ENCODE measurements at places on chromosomes 6 and 20.

GRCh38 chr20:53011640-53012039, 39.5 kb downstream of the TSHZ2 start:
- DNase-seq: no peak

- DNase-seq: no peak
Measured at GRCh38 chr20:9400171-9401025, 114.0 kb upstream of the LAMP5 start.

DNA sequence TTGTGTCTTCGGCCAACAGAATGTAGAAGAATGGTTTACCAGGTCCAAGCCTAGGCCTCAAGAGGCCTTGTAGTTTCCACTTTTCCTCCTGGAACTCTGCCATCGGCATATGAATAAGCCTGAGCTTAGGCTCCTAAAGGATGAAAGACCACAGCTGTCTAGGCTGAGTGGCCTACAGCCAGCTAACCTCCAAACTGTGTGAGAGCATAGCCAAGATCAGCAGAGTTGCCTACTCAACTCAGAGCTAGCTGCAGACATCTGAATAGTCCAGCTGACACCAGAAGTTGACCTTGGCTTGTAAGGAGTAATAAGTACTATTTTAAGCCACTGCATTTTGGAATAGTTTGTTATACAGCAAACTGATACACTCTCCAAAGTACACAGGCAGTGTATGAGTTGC, 52.6 kb upstream of the SMIM29 start:
- DNase-seq: no peak

- no peak for DNase-seq
Measured at GRCh38 chr20:16821211-16822089, 73.3 kb downstream of the OTOR start.

DNA sequence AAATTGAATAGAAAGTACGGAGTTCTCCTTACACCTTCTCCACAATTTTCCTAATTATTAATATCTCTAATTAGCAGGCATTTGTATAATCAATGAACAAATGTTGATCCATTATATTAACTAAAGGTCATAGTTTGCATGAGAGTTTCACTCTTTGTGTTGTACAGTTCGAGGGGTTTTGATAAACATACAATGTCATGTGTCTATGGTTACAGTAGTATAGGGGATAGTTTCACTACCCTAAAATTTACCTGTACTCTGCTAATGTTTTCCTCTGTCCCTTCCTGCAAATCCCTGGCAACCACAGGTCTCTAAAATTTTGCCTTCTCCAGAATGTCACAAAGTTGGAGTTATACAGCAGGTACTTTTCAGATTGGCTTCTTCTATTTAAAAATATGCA, 1199.8 kb upstream of the GJE1 start:
- no peak for DNase-seq

DNA sequence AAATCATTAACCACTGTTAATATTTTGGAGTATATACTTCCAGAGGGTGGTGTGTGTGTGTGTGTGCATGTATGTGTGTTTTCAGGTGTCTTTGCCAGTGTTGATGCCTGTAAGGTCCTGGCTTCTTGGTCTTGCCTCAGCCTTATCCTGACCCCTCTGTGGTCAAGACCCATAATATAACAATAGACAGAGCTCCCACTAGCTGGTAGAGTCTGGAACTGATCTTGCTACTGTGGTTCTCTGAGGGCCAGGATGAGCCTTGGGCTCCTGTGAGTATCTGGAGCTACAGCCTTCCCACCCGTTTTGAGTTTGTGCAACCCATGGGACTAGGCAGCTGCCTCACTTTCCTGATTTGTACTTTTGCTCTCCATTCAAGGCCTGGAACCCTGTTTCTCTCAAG, 191.0 kb downstream of the IBTK start:
- no peak for DNase-seq

DNA sequence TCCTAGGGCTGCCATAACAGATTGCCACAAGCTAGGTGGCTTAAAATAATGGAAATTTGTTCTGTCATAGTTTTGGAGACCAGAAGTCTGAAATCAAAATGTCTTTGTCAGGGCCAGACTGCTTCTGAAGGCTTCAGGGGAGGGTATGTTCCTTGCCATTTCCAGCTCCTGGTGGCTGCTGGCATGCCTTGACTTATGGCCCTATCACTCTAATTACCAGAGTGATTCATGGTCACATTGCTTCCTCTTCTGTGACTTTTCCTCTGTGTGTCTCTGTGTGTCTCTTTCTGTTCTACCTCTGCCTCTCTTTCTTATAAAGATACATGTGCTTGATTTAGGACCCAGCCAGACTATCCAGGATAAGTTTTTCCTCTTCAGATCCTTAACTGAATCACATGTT, 635.2 kb upstream of the IMPG1 start:
- no peak for DNase-seq

DNA sequence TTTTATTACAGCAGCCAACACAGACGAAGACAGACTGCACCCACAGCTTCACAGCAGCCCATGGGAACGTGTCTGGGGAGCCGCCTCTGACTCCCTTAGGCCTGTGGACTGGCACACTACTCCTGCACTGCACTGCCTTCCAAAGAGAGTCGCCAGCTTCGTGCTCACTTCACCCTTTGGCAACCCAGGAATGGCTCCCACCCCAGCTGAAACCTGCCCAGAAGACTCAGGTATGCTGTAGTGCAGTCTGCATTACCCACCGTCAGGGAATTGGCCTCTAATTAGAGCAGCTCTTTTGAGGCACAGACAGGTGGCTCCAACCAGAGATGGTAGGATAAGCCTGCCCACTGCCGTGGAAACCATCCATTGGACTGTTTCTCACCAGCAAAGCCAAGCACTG, 39.9 kb upstream of the FRMD1 start:
- DNase-seq: no peak

- DNase-seq: no peak
Measured at GRCh38 chr6:18503593-18504231, 116.6 kb downstream of the RNF144B start.

GRCh38 chr20:45436732-45437485, 21.0 kb downstream of the PIGT start:
- DNase-seq: peak; percentile 78

- DNase-seq: no peak
Measured at GRCh38 chr20:47304287-47304686, 52.2 kb downstream of the ZMYND8 start.

- DNase-seq: no peak
Measured at GRCh38 chr6:148342350-148343046, at the start of gene SASH1. TSS of gene SASH1 (plus strand) at chr6:148342838. CDS start at chr6:148343068, 230 bp downstream.

GRCh38 chr6:126017668-126018067, 31.3 kb downstream of the TRMT11 start:
- DNase-seq: no peak

DNA sequence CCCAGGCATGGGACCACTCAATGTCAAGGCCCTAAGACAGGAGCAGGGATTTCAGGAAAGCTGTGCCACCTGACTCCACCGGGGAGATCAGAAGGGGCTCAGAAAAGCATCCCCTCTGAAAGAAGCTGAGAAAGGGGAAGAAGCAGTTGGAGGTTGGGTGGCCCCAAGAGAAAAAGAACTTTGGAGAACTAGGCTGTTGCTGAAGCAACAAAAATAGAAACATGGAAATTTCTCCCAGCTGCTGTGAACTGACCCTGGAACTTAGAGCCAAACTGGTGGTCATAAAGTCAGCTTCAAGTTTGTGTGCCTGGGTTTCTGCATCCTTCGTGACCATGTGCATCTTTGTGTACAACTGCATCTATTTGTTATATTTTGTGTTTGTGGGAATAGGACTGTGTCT, 534.5 kb downstream of the MAFB start:
- DNase-seq: no peak

DNA sequence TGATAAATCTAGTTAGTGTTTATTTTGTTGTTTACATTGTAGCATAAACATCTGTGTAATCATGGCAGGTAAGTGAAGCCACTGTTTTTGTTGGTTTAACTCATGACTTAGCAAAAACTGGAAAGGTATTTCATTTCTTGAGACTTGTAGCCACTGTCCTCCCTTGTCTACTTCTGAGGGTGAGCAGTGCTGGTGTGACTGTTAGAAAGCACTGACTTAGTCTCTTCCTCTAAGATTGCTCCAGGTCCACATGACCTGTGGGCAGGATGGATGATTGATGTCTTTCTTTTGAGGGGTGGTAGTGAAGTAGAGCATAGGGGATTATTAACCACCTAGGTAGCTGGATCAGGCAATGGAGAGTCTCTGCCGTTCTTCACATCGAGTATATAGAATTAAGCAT, 203.8 kb downstream of the ARID1B start:
- no peak for DNase-seq

DNA sequence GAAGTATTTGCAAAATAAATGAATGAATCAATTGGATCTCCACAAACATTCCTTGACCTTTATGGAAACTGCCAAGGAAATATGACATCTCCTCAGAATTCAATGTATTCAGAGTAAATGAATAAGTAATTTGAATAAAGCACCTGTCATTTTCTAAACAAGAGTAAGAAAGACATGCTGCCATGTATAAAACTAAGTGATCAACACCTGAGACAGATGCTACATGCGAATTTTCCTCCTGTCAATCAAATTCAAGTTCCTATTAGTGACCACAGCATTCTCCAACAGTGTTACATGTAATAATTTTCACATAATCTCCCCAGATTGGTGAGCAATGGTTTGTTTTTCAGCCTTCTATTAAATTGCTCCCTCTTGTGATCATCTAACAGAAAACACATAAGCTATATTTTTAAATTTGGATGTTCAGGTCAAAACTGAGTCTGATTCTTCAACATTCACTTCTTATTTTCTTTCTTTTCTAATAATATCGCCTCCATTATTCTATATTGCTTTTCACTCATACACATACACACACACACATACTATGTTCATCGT, 163.2 kb upstream of the RNF217 start:
- no peak for DNase-seq

GRCh38 chr20:45461225-45461624, 8.3 kb upstream of the WFDC2 start:
- DNase-seq: no peak

- no peak for DNase-seq
Measured at GRCh38 chr6:167401525-167402194, 76.8 kb downstream of the TTLL2 start.

DNA sequence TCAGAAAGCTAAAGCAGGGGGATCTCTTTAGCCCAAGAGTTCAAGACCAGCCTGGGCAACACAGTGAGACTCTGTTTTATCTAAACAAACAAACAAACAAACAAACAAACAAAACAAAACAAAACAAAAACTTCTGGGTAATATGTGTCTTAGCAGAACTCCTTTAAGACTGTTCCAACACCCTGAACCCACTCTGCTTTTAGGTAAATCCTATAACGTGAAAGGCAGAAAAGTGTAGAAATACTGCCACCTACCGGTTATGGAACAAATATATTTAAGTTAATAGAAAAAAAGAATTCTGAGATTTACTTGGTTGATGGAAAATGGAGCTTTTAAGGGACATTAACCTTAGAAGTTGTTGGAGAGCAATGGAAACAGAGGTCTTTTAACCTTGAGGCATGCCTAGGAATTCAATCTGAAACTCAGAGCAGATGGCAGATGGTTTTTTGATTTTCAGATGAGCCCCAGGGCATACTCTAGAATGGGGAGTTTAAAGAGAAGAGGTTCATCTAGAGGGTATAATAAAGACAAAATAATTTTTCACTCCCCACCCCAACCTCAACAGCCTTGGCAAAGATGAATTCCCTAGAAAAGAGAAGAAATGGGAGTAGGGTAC, 38.5 kb downstream of the SOD2 start:
- DNase-seq: no peak

DNA sequence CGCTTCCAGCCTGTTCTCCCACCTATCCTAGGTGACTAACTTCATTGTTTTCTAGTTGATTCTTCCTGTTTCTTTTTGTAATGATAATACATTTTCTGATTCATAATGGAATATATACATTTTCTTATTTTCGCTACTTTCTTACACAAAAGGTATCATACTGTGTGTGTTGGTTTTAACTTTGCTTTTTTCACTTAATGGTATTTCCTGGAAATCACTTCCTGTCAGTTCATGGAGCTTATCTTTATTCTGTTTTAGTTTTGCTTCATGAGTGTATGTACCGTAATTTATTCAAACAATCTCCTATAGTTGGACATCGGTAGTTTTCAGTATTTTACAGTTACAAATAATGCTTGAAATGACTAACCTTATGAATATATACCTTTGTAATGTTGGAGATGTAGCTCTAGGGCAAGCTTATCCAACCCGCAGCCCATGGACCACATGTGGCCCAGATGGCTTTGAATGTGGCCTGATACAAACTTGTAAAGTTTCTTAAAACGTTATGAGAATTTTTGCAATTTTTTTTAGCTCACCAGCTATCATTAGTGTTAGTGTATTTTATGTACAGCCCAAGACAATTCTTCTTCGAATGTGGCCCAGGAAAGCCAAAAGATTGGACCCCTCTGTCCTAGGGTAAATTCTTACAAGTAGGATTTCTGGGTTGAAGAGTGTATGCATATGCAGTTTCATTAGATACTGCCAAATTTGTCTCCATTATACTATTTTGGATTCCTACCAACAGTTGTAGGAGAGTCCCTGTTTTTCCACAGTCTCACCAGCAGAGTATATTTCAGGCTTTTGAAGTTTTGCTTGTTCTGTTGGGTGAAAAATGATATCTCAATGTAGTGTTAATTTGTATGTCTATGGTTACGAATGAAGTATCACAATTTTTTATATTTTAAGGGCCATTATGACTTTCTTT, 16.7 kb downstream of the TRMT11 start:
- DNase-seq: no peak

- peak; percentile 10 for DNase-seq
Measured at GRCh38 chr20:19074828-19075516, 137.5 kb upstream of the SLC24A3 start.

DNA sequence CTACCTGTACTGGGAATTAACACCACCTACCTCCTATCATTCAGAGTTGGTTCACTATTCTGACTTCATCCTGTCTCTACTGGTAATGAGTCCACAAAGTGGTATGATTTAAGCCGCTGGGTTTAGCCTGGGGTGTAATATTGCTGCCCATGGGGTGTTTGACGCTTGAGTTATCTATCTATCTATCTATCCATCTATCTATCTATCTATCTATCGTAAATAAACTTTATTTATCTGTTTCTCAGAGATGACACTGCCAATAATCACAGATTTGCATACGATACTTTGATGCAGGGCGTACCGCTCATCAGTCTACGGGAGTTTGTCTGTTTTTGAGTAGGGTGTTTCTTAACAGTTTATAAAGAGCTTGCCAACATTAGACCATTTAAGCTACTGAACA, 73.6 kb upstream of the ZNF184 start:
- DNase-seq: no peak

GRCh38 chr6:32047855-32048766, 9.9 kb downstream of the CYP21A2 start:
- peak; percentile 44 for DNase-seq

- DNase-seq: no peak
Measured at GRCh38 chr20:31857861-31858759, 12.2 kb downstream of the DUSP15 start.

GRCh38 chr6:63049216-63049615, 162.1 kb upstream of the FKBP1C start:
- no peak for DNase-seq

DNA sequence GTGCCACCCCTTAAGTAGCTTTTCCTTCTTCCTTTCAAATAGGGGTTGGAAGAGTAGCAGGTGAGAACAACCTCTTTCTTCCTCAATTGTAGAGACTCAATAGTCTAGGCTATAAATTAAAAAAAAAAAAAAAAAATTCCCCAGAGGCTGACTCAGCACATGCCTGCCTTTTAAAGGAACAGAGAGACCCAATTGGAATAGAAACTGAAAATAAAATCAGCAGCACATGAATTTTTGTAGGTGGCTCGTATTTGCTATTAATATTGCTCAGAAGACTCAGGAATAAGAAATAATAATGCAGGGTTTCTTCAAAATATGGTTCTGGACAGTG, 19.3 kb downstream of the TOP1 start:
- no peak for DNase-seq

GRCh38 chr6:111922454-111923297, 49.4 kb upstream of the FYN start:
- no peak for DNase-seq

All from stimulated activated CD8-positive, alpha-beta memory T cell treated with anti-CD3 and anti-CD28 coated beads, Interleukin-7, amount 100 ng/mL, for 4 hours (primary cell).